ENCODE measurements at places on chromosomes 3 and 15.

GRCh38 chr15:55820043-55820442, 77.1 kb upstream of the PRTG start:
- no peak for DNase-seq

GRCh38 chr15:85609492-85609891, 185.2 kb downstream of the KLHL25 start:
- DNase-seq = no peak

DNA sequence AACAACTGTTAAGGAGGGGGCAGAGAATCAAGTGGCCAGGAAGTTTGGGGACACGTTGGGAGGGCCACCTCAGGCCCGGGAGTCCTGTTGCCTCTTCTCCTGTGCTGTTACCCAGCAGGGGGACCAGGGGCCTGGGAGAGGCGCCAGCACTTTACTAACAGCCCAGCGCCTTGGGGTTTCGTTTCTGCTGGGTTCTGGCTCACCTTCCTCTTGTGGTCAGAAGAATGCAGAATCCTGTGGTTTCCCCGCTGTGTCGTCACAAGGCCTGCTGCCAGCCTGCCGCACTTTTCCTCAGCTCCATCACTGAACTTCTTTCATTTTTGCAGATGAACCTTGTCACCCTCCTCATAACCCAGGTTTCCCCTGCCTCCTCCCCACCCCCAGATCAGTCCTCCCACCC, 67.7 kb downstream of the SLC30A4 start:
- peak; percentile 37 for DNase-seq

GRCh38 chr3:124741027-124741426, 10.8 kb downstream of the UMPS start:
- DNase-seq = no peak

DNA sequence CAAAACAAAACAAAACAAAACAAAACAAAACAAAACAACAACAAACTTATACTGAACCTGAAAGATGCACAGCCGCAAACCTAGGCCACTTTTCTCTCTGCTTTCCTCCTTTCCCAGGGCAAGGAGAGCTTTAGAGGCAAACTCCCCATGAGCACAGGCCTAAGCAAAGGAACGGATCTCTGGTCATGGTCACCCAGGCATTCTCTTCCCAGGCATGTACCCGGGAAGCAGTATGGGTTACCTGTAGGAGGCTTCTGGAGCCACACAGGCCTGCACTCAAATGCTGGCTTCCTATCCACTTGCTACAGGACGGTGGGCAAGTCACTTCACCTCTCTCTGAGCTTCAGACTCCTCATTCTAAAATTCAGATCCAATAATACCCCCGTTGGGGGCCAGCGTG, 171.8 kb downstream of the SMAD6 start:
- no peak for DNase-seq

DNA sequence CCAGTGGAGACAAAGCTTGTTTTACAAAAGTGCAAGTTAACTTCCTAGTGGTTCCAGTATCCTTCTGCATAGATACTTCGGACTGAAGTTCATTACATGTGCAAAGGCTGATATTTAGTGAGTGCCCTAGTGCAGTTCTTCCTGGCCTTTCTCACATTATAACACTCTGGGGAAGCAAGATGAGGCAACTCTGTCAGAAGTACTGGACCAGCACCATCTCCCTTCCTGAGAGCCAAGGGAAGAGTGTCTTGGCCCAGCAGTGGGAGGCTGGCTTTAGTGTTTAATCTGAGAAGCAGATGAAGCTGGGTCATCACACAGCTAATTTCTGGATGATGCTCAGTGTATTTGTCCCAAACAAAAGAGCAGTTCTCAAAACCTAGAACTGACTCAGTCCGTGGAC, 397.7 kb downstream of the CACNA2D3 start:
- no peak for DNase-seq

- no peak for DNase-seq
Observed at GRCh38 chr3:123807820-123808219, 76.3 kb downstream of the MYLK start.

DNA sequence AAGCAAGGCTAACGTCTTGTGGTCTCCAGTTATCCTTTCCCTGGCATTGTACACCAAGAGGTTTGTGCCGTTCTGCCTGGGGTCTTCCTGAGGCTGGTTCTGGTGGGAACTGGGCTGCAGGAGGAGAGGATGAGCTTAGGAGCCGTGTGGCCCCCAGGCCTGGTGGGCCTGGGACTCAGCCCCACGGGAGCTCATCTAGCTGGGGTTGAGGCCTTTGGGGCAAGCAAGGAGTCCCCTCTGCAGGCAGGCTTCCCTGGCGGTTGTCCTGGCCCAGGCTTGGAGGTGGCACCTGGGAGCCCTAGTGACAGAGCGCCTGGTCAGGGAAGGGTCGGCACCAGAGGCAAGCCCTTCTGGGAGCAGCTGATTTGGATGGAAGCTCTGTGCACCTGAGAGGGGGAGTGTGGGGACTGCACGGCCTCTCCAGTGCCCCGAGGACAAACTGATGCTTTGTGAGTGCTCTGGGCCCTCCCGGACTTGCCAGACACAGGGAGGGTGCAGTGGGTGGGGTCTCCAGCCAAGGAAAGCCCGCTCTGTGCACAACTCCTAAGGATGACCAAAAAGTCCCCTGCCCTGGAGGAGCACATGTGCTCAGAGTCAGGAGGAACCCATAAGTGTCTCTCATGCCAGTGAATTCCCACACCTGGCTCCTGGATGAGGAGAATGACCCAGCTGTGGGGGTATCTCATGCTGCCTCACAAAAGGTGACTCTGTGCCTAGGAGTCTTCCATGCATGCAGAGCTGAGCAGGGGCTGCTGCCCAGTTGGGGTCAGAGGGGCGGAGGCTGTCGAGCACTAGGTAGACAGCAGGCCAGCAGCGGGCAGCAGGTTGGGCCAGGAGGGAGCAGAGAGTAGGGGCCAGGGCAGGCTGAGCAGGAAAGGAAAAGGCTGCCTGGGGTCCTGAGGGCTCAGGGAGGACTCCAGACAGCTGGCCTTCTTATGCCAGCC, 2.7 kb downstream of the PAK6 start:
- DNase-seq = no peak

- DNase-seq = no peak
Observed at GRCh38 chr15:66647358-66647757, 54.7 kb upstream of the SMAD6 start.

- no peak for DNase-seq
Observed at GRCh38 chr15:57767481-57767880, 61.0 kb downstream of the POLR2M start.

GRCh38 chr3:108546247-108546646, 35.9 kb upstream of the MYH15 start:
- DNase-seq = no peak

GRCh38 chr3:193873426-193874201, 262.3 kb upstream of the HES1 start:
- no peak for DNase-seq

- no peak for DNase-seq
Observed at GRCh38 chr3:72182206-72182605, 397.3 kb upstream of the PROK2 start.
